ENCODE measurements at places on chromosomes 4 and X.

GRCh38 chr4:154807042-154807630 lies 26.1 kb downstream of the RBM46 start:
- DNase-seq, result no peak

GRCh38 chr4:96326846-96327245 lies 487.0 kb downstream of the PDHA2 start:
- DNase-seq, result no peak

DNA sequence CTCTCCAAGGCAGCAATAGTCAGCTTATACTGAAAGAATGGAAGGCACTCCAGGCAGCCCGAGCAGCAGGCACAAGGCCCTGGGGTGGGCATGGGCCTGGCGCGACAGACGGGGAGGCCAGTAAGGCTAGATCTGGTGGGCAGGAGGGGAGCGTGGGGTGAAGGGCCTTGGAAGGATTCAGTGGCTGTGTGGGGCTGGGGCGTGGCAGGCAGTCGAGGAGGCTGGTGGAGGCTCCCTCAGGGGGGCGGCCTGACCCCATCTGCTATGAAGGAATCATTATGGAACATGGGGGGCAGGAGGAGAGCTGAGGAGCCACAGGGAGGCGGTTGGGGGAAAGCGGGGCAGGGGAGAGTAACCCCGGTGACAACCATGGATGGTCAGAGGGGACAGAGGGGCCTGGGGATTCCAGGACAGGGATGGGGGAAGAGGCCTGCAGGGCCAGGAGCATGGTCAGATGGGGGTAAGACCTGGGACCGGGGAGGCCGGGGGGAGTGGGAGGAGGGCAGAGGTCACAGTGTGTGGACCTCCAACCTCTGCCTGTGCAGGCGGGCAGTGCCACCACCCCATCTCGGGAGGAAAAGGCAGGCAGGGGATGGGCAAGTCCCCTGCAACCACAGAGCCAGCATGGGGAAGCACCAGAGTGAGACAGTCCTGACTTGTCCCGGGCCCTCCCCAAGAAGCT lies 70.3 kb downstream of the ACOX3 start:
- DNase-seq, result no peak

DNA sequence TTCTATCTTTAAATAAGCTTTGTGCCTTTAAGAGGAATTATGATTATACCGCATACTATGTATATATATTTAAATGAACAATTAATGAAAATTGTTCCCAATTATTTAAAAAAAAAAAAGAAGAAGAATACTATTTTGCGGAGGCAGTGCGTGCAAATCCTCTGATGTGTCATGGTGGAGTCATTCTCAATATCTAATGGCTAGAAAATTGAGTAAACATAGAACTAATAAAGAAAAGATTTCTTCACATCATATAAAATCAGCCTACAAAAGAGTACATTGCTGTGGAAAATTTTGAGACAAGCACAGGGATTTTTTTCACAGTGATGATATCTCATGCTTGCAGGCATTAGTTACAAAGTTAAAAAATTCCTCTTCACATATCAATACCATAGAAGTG lies 2.6 kb upstream of the EREG start:
- DNase-seq, result no peak

- no peak for DNase-seq
These were observed 603.8 kb downstream of the RAPGEF2 start for GRCh38 chr4:159706704-159707103.

GRCh38 chr4:42519803-42520417 lies 122.6 kb downstream of the SHISA3 start:
- DNase-seq, result no peak

GRCh38 chrX:16487620-16488385 lies 162.2 kb upstream of the S100G start:
- DNase-seq, result no peak

- DNase-seq, result no peak
These were observed 163.3 kb upstream of the IL15 start for GRCh38 chr4:141473026-141473540.

GRCh38 chr4:1511441-1512041 lies 105.3 kb upstream of the NKX1-1 start:
- no peak for DNase-seq

GRCh38 chrX:150771116-150771515 lies 77.9 kb downstream of the MTMR1 start:
- no peak for DNase-seq

GRCh38 chr4:150007512-150007911 lies 70.7 kb upstream of the DCLK2 start:
- no peak for DNase-seq

DNA sequence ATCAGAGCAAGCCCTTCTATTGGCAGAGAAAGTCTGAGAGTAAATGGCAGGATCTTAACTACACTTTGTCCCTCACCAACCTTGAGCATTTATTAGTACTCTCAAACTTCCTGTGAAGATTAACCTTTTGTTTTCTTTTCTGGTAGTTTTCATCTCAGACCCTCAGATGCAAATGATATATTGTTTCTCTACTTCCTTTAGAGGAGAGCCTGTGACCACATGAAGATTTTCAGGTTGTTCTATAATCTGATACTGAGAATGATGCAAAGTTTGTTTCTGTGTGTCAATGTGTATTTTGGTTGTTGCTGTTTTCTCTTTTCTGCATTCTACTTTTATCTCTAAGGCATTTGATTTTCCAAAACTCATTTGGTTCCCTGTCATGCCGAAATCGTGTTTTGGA lies 165.8 kb upstream of the CYSLTR1 start:
- DNase-seq, result no peak

- no peak for DNase-seq
These were observed 124.7 kb upstream of the TMEM164 start for GRCh38 chrX:109878236-109878635.

- no peak for DNase-seq
These were observed 87.2 kb downstream of the MAPK10 start for GRCh38 chr4:86272669-86273068.

GRCh38 chr4:4666187-4666586 lies 124.3 kb upstream of the STX18 start:
- DNase-seq, result no peak

GRCh38 chr4:41933997-41934503 lies 1.2 kb upstream of the TMEM33 start:
- DNase-seq, result no peak

GRCh38 chr4:63049278-63049677 lies 1360.0 kb downstream of the TECRL start:
- DNase-seq, result no peak

DNA sequence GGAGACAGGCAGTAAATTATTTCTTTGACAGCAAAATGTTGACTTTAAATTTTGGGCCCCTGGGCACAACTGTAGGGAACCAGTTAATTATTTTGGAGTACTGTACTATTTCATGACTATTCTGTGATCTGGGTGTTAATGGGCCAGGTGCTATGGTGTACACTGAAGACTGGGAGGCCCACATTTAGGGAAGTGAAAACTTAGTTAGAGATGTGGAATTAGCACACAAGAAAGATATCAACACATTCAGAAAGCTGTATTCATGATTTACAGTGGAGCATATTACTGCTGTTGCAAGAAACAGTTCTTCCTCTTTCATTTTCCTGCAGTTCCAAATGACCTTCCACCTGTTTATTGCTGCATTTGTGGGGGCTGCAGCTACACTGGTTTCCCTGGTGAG lies 12.4 kb downstream of the PLP1 start:
- DNase-seq, result no peak

GRCh38 chr4:169399976-169400767 lies 129.4 kb upstream of the SH3RF1 start:
- DNase-seq, result no peak

DNA sequence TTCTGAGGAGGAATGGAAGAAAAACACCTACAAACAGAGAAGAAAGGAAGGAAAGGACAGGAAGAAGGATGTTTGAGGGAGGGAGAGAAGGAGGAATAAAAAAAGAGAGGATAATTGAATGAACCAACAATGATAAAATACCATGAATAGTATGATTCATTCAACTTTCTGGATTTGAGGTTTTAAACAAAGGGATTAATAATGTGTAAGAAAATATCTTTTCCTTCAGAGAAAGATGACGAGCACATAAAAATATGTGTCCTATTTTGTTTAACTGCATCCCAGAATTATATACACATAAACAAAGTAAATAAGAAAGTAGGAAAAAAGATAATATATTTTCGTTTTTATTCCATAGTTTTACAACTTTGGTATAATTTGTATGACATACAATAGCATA lies 1380.4 kb downstream of the STIM2 start:
- no peak for DNase-seq

DNA sequence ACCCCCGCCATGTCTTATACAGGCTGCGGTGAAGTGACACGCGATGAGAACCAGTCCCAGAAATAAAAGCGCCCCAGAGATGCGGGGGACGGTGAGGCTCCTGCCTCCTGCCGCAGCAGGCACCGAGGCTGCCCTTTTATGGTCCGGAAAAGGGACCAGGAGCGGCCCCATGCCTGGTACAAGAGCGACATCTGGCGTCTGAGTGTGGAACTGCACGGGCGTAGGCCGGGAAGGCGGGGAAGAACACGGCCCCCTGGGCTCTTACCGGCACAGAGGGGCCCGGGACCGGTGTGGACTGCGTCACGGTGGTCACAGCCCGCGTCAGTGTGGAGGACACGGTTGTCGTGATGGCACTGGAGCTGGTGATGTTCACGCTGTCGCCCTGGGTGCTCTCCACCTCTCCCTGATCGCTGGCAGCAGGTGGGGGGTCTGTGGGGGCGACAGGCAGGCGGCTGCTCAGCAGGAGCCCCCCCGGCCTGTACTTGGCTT lies 8.9 kb upstream of the RENBP start:
- peak; percentile 78 for DNase-seq

DNA sequence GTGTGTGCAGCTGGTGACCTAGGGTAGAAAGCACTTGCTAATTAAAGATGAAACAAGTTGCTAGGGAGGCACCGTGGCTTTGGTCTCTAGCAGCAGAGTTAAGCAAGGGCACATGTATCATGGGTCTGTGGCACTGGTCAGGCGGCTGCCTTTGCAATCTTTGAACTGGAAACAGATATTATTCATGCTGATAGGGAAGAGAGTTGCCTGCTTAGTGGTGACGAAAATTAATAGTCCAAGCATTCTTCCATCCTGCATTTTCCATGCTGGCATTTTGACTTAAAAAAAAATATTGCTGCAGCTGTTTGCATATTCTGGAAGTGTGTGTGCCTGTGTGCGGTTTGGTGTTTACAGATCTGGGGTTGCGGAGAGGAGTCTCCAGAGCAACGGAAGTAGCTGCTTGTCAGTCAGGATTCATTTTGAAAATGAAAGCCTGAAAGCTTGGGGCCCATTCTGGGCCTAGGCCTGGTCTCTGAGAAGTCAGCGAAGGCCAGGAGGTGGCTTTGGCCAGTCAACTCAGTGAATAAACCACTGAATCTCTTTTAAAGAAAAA lies 2.3 kb upstream of the SOWAHD start:
- DNase-seq, result no peak

GRCh38 chr4:120858776-120859175 lies 63.8 kb downstream of the PRDM5 start:
- no peak for DNase-seq

DNA sequence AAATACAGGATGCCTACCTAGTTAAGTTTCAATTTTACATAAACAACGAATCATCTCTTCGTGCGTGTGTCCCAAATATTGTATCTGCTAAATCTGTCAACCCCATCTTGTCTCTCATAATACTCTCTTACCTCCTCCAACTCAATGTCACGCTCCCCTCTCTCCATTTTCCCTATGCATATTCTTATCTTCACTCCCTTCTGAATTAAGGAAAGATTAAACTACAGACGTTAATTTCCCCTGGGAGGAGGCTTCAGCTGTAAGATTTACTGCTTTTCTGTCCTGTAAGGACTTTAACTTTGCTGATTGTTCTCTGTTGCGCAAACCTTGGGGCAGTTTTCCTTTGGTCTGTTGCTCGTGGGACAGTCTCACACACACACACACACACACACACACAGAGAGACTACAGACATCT lies 455 bp upstream of the ABCB7 start:
- DNase-seq, result no peak

- DNase-seq, result no peak
These were observed 29.6 kb downstream of the SMARCAD1 start for GRCh38 chr4:94237271-94237670.

DNA sequence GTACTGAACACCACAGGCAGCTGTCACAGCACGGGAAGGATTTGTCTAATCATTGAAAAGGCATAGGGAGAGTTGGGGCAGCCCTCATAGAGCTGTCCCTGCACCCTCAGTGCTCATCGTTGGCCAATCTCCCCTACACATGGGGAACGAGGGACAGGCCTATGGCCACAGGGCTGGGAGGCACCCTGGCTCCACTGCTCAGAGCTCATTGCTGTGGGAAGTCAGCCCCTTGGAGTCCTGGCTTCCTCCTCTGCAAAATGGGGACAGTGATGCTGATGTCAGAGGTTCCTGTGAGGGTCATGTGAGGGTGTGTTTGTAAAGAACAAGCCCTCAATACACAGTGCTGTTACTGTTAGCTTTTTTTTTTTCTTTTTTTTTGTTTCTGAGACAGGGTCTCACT lies 19.3 kb upstream of the HTRA3 start:
- no peak for DNase-seq

- DNase-seq, result no peak
These were observed 172.8 kb downstream of the TEX13C start for GRCh38 chrX:125492439-125492838.

GRCh38 chr4:89482926-89483595 lies 175.5 kb upstream of the GPRIN3 start:
- no peak for DNase-seq

Measured in left forelimb (tissue), 1 donor.